ENCODE measurements at places on chromosomes 3 and 15. TPM values are rescaled to one million over a fixed set of nuclear protein-coding genes. Genes with fewer than 3 reads are reported as not detected.

PTH1R gene
- polyA plus RNA-seq = 18.5 TPM

SAXO2 gene
- polyA plus RNA-seq = 3.8 TPM

SLC38A3 gene
- 5.4 TPM for polyA plus RNA-seq

DUSP7 gene
- 18.1 TPM for polyA plus RNA-seq

KBTBD13 gene
- 6.9 TPM for polyA plus RNA-seq

SCAANT1 gene
- polyA plus RNA-seq = not detected

- no peak for DNase-seq
Observed at GRCh38 chr3:187858711-187859110, 113.4 kb upstream of the BCL6 start.

GRCh38 chr3:195119461-195120266, 151.3 kb downstream of the XXYLT1 start:
- DNase-seq = no peak

DNA sequence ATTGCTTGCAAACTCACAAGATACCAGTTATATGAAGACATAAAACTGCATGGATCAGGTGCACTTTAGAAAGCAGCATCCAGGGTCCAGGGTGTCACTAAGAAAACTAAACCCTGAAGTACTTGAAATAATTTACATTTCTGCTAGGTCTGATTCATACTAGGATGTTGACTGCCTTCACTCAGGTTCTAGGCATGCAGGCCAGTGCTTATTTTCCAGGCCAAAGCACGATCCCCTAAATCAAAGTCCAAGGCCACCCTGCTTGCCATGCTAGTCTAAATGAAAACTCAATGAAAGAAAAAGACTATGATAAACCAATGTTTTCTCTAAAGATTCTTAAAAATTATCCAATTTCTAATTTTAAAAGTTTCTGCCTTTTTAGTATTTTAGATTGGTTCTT, 49.4 kb downstream of the GREM1 start:
- no peak for DNase-seq

DNA sequence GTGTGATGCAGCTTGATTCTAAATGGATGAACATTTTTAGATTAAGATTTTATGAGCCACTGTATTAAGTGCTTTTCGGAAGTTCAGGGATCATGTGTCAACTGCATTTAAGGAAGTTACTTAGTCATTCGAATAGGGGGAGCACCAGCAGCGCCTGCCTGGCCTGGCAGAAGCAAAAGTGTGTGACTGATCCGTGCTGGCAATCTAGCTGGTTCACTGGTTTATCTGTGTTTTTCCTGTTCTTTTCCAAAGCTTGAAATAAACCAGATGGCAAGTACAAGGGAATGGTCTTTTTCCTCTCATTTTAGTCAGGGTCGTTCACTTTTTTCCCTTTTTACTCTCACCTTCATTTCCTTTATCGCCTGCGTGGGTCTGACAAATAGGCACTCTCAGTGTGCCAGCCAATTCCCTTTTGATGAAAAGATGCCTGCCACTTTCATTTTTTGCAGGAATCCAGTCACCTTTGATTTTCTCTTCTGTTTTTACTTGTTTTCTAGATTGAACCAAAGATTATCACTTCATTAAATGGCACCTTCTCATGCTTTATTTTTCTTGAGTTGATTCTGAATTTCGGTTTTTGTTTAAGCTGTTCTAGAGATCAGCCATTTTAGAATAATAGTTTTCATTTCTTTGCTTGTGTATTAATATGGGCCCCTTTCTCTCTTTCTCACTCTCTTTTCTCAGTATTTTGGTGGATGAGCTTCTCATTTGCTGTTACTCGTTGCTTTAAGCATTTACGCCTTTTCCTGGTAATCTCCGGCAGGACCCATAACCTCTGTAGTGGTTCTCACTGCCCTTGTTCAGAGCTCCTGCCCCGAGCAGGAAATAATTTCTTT, 2.8 kb downstream of the ABHD2 start:
- peak; percentile 90 for DNase-seq

DNA sequence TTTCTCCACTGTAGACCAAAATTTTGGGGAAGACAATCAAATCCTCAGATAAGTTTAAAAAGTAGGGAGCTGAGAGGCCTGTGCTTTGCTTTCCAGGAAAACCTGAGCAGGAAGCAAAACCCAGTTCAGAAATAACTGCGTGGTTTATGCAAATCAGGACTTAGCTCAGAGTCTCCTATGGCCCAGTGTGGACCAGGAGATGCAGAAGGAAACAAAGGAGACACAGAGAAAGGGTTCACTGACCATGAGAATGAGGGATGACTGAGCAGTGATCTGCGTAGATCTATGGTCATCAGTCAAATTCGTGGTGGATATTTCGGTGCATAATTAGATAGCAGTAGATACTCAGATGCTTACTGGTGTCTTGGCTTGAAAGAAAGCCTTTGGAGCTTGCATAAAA, 196.6 kb downstream of the TPRG1 start:
- DNase-seq = no peak

- DNase-seq = no peak
Observed at GRCh38 chr3:46087871-46088270, 60.6 kb upstream of the XCR1 start.

DNA sequence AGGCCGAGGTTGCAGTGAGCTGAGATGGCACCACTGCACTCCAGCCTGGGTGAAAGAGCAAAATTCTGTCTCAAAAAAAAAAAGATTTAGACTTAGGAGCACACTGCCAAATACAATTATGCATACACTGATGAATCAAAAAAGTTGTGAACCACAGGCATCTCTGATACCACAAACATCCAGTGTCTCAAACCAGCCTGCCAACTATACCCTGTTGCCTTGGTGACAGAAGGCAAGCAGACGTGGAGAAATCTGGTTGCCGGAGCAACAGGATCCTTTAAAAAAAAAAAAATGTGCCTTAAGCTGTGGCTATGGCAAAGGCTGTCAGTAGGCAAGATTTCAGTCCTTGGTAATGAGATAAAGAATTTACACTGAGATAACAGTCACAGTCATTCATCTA, 202.3 kb downstream of the NEK10 start:
- no peak for DNase-seq

- DNase-seq = no peak
Observed at GRCh38 chr15:41778521-41778920, 4.2 kb downstream of the MAPKBP1 start.

DNA sequence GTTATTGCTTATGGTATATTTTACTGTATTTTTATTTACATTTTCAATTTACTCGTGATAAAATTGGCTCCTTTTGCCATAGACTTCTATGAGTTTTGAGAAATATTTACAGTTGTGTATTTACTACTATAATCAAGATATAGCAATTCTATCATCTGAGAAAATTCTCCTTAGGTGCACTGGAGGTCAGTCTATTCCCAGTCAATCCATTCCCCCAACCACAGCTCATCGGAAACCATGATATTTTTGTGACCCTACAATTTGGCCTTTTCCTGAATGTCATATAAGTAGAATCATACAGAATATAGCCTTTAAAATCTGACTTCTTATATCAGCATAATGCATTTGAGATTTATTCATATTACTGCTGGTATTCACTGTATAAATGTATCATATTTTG, 114.7 kb upstream of the LRTM1 start:
- DNase-seq = no peak

GRCh38 chr3:23324745-23325144, 121.6 kb downstream of the UBE2E2 start:
- DNase-seq = no peak

All from right cardiac atrium (tissue), 5 donors.